ENCODE measurements at places on chromosomes 4 and X. TPM values are rescaled to one million over a fixed set of nuclear protein-coding genes. Genes with fewer than 3 reads are reported as not detected.
A peak's percentile ranks its signal among the peaks of the same experiment; 100 is the strongest.

Gene ENOPH1
- total RNA-seq, result 42.4 TPM

Gene STATH
- total RNA-seq, result not detected

Gene PDGFRA
- total RNA-seq, result 0.13 TPM

Gene EVC2
- 10.4 TPM for total RNA-seq

Gene SSX2B
- not detected for total RNA-seq

Gene FGD1
- total RNA-seq, result 0.77 TPM

Gene ITIH6
- not detected for total RNA-seq

Gene PPBP
- total RNA-seq, result not detected

GRCh38 chrX:113514906-113515305 lies 674.3 kb upstream of the AMOT start:
- no peak for DNase-seq

DNA sequence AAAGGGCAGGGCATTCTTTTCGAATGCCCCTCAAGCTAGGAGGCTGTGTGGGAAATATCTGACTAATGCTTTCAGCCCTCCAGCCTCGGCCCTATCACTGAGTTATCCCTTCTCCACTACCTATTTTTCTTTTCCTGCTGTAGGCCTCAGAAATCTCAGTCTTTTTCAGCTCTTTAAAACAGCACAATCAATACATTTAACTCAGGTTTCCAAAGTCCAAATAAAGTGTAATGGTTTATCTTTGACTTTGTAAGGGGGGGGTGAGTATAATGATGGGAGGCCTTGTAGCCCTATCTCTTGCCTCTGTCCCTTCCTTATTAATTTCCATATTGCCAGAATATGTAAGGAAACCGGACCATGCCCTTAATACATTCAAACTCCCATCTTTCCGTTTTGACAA lies 1.6 kb upstream of the WNK3 start:
- DNase-seq, result no peak

- no peak for DNase-seq
Measured at GRCh38 chr4:68963374-68963773, 11.8 kb upstream of the UGT2A3 start.

DNA sequence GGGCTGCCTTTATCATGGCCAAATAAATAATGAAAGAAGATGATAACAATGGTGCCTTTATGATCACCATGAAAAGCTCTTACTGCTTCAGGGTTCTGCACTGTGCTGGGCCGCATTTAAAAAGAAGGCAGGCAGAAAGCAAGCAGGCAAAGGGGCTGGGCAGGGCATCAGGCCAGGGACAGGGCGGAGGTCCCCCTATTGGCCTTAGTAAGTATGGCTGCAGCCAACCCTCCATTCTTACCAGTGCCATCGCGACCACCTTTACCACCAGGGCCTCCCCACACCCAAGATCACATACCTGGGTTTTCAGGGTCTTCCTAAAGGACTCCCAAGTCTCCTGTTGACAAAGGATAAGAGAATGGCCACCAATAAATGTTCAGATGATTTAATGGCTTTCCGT lies 38.9 kb downstream of the CNGA2 start:
- no peak for DNase-seq

GRCh38 chrX:10875995-10876394 lies 235.1 kb upstream of the HCCS start:
- DNase-seq, result no peak

DNA sequence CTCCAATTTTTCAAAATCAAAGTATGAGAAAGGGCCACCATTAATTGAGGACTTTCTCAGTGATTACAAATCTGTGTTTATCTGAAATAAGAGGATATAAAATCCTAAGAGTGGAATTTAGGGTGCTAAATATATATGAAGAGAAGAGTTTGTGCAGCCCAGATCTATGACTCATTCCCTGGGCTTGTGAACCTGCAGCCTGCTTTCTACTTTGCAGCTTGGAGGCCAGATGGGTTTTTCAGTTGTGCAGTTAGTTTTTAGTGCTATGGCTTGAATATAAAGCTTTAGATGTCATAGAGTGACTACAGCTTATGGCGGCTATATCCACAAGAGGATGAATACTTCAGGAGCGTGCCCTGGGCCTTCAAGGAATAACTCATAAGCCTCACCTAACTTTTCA lies 1391.1 kb downstream of the FSTL5 start:
- no peak for DNase-seq

DNA sequence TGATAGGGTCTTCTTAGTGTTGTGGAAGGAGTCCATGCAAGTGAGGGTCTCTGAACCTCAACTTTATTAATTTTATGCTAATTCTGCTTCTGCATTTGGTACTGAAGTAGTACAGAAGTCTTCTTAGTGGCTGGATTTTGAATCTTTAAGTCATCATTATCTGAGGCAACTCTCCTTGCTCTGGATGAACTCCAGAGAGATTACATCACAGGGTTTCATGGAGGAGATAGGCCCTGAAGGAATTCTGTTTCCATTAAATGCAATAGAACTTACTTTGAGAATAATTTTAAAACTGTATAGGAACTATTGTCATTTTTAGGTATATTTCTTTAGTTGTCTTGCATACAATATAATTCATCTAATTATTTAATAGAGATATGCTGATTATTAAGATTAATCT lies 451.2 kb downstream of the FAT4 start:
- DNase-seq, result no peak

DNA sequence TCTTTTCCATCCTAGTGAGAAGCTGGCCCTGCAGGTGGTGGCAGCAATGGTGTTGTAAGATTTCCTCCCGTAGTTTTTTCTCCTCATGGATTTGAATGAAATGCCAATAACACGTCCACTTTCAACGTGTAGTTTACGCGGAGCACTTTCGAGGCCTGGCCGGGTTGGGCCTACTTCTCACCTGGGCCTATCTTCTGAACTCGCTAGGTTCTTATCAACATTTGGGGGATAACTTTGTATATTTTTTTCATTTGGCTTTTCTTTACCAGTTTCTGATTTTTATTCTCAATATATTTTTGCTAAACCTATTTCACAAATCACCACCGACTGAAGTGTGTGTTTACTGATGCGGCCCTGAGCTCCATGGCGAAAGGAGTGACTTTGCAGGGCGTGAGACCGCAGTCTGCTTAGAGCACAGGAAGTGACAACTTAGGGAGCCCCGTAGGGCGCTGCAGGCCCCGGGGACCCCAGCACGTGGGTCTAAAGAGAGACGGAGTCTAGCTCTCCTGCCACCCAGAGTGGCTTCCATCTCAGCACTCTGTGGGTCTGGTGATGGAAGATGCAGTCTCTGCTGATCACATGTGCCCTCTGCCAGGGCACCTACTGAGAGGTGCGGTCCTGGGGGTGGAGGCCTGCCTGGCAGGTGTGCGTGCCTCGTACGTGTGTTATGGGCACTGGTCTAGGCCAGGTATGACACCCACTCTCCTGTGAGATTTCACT lies 29.1 kb downstream of the NELFA start:
- DNase-seq, result no peak

- DNase-seq, result no peak
Measured at GRCh38 chr4:108109997-108110416, 58.7 kb downstream of the LEF1 start.

DNA sequence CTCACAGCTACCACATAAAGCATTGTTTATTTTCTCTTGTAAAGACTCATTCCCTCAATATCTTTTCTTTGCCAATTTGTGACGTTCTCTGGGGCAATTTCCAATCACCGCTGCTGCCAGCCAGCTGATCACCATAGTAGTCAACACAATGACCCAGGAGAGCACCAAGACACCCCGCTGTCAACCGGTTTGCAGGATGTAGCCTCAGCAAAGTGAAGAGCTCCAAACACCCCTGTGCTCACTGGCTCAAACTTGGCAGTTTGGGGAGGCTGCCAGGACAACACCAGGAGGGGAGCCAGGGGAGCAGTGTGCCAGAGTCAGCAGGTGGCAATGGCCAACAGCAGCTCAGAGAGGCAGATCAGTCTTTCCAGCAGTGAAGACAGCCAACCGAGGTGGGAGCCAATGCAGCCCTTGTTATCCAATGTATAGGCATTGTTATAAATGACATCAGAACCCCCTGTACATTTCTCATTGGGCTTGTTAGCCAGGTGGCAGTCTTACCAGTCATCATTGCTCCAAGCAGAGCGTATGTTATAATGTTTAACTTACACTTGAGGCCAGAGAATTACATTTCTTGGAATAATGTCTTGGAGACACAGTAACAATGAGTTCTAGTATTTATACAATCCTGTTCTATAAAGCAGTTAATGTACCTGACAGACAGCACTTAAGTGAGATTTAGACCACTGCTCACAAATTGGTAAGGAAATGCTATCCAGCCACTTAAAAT lies 274.9 kb upstream of the GK2 start:
- no peak for DNase-seq

GRCh38 chrX:123882391-123882790 lies 22.5 kb downstream of the XIAP start:
- no peak for DNase-seq

DNA sequence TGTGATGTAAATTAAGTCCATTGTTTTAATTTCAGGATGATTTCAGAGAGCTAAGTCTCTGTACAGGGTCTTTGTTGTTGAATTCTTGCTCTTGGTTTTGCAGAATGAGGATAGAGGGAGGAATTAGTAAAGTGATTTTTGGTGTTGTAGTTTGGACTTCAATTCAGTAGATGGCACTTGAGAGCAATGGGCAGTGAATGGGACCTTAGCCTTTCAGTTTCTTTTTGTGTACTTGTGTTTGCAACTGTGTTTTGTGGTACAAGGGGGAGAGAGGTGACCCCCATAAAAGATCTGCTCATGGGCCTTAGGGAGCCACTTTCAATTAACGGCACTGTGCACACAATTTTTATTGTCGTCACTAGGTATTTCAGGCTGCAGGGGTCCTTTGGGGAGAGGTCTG lies 340.0 kb downstream of the DCAF12L2 start:
- no peak for DNase-seq

DNA sequence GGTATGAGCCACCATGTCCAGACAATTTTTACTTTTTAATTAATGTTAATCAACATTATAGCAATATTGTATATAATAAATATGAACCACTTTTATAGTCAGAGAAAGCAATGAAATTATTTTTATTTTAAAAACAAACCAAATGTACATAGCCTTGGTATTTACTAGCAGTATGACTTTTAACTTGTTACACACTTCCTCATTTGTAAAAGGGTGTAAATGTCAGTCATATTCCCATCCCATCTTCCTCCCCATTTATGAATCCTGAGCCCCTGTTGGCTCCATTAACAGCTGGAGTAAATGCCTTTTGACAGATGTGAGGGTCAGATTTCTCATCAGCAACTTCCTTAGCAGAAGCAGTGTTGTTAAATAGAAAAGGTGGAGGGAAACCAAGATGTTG lies 179.6 kb upstream of the SPRY1 start:
- DNase-seq, result no peak

DNA sequence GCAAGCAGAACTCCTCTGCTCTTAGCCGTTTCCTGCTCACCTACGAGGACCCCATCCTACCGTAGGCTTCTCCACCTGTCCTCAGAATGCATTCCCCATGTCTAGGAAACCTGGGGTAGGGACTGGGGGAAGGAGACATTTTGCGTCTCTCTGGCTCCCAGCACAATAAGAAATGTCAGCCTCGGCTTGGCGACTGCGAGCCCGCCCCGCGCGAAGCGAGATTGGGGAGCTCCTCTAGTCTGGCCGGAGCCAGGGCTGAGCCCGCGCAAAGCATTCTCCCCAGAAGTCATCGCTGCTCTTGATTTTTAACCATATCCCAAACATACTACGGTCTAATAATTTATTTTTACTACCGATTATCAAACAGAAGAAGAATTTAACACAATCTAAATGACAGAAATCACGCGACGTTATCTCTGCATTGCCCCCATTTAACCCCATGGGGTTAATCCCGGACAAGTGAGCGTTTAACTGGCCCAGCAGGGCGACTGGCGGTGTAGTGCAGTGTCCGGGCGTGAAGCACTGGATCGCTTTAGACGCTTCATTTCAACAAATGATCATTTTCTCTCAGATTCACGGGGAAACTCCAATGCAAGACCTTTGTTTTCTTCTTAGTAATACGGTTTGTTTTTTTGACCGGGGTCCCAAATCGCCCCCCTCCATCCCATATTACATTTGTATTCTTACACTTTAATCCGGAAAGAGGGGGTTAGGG lies 8.0 kb upstream of the PITX2 start:
- DNase-seq, result no peak

GRCh38 chr4:39263895-39264294 lies 81.6 kb downstream of the WDR19 start:
- DNase-seq, result peak; percentile 22

DNA sequence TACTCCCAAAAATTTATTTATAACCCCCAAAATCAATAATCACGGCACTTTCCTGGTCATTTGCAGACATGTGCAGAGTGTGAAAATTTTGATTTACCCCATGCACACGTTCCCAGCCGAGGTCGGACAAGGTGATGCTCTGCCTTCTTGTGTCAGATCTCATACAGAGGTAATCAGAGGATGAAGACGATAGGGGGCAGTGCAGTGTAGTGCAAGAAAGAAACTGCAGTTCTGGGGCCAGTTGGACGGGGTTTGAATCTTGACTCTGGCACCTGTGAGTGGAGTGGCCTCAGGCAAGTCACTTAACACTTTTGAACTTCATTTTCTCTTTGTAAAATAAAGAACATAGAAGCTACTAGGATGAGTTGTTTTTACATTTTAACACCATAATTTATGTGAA lies 88.4 kb downstream of the FRMPD3 start:
- DNase-seq, result peak; percentile 38

DNA sequence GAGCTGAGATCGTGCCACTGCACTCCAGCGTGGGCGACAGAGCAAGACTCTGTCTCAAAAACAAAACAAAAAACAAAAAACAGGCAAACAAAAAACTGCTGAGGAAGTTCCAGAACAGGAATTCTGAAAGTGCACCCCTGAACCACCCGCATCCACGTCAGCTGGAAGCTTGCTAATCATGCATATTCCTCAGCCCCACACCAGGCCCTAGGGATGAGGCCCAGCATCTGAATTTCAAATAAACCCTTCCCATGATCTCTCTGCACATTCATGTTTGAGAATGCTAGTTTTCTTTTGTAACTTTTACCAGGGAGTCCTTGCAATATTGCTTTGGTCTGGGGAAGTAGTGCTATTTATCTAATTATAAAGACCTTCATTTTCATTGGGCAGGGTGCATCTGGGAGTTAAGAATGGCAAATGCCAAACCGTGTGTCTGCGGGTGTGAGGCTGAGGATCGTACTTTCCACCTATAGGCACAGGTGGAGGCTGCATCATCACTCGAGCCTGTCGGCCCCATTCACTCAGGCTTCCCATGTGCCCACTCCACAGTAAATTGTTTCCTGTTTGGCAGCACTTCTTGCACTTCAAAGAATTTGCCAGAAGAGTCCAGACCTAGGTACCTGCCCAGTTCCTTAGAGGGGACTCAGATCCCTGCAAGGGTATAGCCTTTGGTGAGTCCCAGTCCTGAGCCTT lies 23.6 kb downstream of the CCKAR start:
- DNase-seq, result no peak

- DNase-seq, result no peak
Measured at GRCh38 chr4:28092610-28093009, 1232.0 kb downstream of the STIM2 start.
